CD4-positive, alpha-beta T cell treated with Interleukin-21 for 1 hour (primary cell): ENCODE measurements at places on chromosomes 5 and 9.

DNA sequence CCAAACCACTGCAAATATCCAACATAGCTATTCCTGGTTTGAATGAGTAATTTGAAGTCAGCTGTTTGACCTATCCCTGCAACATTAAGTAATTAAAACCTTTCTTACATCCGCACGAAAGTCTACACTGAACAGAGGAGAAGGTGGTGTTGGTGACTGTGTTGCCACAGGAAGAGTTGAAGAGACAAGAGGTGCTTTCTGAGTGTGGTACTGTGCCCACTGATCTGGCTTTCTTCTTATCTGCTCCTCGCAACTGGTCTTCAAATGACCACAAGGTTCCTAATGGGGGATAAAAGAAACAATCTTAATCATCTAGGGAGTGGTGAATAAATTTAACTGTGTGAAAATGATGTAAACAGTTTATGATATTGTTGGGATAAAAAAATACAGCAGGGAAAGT, 29.4 kb upstream of the PDCL start:
- DNase-seq: no peak

- DNase-seq: peak; percentile 40
Measured at GRCh38 chr5:136212252-136212721, 19.3 kb upstream of the SMIM32 start.

DNA sequence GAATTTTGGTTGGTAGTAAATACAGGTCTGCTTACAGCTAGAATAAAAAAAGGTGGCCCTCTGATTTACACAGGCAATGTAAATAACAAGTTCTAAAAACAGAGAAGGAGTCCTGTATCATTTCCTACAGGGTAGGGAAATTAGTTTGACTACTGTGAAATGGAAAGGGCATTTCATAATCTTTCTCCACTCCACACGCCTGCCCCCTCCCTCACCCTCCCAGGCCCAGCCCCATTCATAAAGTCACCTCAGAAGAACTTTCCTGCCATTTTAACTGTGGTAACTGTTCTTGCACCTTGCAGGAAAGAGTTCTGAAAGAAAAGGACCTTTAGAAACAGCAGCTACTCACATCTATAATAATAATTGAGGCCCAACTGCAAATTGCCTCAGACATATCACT, 69.7 kb downstream of the MEF2C start:
- no peak for DNase-seq

- no peak for DNase-seq
Measured at GRCh38 chr5:54344653-54345052, 34.3 kb upstream of the ARL15 start.

DNA sequence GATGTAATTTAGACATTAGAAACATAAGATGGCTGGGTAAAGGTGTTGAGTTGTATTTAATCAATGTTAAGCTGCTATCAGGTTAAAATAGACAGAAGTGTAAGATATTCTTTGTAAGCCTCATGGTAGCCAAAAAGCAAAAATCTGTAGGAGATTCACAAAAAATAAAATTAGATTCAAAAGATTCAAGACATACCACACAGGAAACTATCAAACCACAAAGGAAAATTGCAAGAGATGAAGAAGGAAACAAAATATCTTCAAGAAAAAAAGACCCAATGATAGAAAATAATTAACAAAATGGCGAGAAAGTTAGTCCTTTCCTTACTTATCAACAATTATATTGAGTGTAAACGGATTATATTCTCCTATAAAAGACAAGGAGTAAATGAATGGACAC, 15.3 kb downstream of the XRCC4 start:
- no peak for DNase-seq

DNA sequence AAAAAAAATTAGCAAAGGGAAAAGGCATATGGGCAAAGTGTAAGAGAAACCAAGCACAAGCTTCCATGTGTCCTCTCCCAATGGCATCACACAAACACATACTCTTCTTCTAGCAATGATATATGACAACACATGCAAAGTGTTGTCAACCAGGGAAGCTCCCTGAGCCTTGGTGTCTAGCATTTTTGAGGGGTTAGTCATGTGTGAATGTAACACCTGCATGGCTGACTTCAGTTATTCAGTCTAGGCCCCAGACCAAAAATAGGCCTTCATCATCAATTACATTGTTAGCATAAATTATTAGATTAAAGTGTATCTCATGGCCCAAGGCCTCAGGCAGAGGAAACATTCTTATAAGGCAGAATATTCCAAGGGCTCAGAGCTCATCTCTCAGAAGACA, 450.0 kb downstream of the TLE1 start:
- no peak for DNase-seq

DNA sequence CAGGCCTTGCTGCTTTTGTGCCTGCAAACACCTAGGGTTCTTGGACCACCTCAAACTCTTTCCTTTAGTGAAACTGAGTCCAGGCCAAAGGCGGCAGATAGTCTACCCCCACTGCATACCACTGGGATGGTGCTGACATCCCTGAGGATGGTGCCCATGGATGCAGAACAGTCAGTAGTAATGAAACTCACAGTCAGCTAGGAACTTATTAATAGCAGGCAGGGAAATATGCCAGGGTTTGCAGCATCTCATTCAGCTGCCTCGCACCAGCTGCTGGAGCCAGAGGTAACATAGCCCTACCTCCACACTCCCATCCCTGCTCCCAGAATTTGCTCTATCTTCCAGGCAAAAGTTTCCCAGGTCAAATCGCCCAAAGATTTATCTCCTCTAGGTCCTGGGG, 189.1 kb downstream of the SREK1 start:
- DNase-seq: no peak

- no peak for DNase-seq
Measured at GRCh38 chr5:78640662-78641474, 7.7 kb downstream of the LHFPL2 start.

GRCh38 chr5:10489810-10490426, 48.2 kb downstream of the ROPN1L start:
- DNase-seq: peak; percentile 37

- DNase-seq: no peak
Measured at GRCh38 chr9:2180154-2180553, 165.0 kb downstream of the SMARCA2 start.

DNA sequence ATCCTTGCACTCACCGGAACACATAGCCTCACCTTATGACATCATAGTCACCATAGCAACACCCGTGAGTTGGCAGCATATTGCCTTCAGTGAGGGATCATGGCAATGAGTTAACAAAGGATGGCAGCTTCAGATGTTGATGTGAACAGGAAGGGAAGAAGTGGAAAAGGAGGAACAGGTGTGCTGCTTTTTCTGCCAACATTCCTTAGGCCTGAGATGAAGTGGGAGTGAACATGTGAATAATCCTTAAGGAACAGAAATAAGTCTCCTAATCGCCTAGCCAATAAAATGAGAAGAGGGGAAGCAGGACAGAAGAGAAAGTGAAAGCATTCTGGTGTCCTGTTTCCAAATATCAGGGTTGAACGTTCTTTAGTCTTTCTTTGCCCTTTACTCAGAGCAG, 360.0 kb downstream of the BRINP1 start:
- DNase-seq: no peak

GRCh38 chr5:8553364-8553763, 684.4 kb downstream of the MTRR start:
- DNase-seq: no peak

GRCh38 chr5:152689250-152689711, 284.2 kb upstream of the NMUR2 start:
- no peak for DNase-seq

- no peak for DNase-seq
Measured at GRCh38 chr5:89059274-89059673, 176.3 kb upstream of the MEF2C start.

DNA sequence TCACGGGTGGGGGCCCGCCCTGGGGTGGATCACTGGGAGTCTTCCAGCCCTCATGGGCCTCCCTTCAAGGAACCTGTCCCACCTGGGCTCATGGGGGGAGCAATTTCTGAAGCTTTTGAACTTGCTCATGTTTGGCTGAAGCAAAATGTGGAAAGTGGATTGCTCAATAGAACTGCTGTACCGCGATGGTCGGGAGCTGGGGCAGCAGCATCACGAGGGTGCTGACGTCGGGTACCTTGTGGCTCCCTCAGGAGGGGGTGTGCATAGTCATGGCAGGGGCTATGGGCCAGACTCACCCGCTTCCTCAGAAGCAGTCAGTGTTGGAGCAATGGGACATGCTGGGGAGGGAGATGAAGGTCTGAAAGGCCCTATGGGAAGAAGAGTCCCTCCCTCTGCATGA, 57.9 kb downstream of the PRRT1B start:
- DNase-seq: no peak

DNA sequence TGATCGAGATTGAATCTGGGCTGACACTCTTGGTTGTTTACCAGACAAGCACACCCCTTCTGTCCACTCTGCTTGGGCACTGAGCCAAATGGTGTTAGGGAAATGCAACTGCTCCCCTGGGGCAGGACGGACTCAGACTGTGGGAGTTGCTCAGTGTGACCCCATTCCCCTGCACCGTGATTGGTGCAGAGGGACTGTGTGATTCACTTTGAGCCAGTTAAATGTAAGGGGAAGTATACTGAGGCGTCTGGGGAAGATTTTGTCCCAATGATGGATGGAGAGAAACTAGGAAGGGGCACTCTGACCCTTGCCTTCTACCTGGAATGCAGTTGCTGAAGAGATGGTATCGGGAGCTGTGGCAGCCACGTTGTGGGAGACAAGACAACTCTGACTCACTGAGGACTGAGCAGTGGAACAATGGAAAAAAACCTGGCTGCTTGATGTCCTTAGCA, 196.0 kb upstream of the ANKRD55 start:
- DNase-seq: no peak

DNA sequence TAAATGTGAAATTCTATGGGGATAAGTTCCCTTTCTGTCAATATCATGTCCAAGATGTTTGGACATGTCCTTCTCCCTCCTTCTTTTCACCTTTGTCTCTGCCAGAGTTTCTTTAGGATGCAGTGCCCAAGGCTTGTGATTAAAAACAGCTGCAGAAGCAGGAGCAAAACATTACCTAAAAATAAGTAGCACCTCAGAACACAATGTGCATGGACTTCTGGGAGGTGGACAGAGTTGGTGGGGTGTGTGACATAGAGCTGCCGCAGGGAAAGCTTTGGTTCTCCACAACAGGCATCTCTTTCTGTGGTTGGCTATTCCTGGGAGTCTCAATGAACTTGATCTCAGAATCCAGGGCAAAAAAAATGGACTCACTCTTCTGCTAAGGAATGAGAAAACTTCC, 97.0 kb downstream of the SEC61B start:
- DNase-seq: no peak

DNA sequence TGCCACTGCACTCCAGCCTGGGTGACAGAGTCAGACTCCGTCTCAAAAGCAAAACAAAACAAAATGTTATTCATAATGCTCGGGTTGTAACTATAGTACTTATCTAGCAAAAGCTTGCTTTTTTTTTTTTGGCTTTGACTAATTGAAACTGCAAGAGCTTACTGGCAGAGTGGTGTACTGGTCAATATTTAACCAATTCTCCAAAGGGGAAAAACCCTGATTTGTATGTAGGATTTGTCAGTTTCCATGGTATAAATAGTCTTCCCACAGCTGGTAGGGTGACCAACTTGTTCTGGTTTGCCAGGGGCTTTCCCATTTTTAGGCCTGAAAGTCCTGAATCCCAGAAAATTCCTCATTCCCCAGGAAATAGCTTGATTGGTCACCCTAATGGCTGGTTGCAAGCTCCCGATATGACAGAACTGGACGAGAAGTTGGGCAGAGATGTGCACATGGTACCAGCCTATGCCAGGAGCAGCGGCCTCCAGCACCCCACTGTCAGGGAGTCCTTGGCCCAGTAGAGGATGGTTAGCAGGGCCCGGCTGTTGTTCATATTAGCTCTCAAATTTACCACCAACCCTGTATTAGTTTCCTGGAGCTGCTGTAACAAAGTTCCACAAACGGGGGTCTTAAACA, 58.0 kb downstream of the FXN start:
- no peak for DNase-seq

GRCh38 chr5:132095424-132095972, 21.9 kb downstream of the CSF2 start:
- DNase-seq: no peak

DNA sequence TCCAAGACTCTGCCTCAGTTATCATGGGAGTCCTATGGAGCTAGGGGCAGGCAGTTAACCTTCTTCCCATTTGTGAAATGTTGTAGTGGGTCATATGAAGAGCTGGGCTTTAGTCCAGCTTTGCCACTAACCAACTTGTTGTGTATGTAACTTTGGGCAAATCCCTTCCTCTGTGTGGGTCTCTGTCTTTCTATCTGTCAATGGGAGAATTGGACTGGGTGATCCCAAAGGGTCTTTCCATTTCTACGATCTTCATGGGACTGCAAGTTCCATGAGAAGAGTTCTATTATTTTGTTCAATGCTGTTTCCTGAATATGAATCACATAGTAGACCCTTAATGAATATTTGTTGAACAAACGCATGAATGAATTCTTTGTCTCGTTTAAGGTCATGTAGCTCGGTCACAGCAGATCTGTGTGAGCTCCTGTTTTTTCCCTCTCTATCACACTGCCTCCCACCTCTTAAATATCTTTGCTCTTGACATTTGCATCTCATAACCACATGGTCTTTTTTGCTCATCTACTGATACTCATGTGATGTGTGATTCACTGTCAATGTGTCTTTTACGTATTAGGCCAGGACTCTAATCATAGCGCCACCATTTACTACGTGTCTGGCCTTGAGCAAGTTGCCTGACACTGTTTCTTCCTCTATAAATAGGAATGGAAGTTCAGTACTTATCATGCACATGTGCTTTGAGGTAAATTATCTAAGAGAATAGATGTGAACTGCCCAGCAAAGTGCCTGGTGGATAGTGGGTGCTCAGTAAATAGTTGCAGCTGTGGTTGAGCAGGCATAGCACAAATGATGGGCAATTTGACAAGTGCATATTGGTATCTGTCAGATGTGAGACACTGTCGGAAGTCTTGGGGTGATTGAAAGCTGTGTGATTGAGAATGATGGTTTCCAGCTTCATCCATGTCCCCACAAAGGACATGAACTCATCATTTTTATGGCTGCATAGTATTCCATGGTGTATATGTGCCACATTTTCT, 37.4 kb downstream of the PTTG1 start:
- no peak for DNase-seq

- no peak for DNase-seq
Measured at GRCh38 chr9:135830496-135830895, 76.8 kb downstream of the CAMSAP1 start.

DNA sequence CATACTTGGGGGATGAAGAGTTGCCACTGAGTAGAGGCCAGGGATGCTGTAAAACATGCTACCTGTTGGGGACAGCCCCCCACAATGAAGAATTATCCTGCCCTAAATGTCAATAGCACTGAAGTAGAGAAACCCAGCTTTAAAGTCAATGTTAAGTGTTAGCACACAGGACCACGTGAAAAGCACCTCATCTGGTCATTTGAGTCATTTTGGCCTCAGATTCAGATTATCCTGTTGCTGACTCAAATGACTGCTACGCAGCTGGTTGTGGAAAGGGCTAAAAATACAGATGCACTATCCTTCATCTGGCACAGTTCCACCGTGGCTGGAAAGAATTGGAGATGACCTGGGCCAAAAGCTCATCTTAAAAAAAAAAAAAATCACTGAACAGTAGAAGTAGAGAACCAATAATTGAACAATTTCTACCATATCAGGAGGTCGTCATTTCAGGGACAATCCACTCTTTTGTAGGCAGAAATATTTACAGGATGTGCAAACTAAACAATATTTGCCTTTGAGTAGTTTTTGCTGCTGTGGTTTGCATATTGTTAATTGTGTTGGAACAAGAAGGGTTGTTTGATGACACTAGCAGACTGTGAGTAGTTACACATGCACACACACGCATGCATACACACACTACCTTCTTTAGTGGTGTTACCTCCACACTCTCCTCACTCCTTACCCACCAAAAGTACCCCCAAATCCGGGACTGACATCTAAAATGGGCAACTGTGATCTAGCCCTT, 195.3 kb upstream of the KLF9 start:
- DNase-seq: no peak
